Activated T-cell treated with anti-CD3 and anti-CD28 coated beads, Interleukin-2, amount 50 U/mL, for 1 hour (primary cell): ENCODE measurements at places on chromosomes 13 and 19.

DNA sequence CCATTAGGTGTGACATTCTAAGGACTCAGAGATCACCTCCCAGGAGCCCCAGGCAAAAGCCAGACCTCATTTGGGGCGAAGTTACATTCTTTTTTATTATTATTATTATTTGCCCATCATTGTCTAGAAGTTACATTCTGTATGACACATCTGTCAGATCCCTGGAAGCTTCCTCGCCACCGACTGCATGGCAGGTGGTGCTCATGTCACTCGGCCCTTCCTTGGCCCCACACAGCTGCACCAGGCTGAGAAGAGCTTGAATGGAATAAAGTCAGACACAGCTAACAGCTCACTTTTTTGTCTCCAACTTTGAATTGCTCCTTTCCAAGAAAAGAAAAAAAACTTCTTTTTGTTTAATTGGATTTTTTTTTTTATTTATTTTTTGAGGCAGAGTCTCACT is 41.4 kb upstream of the LDLR start:
- DNase-seq = no peak

- DNase-seq = no peak
Measured at GRCh38 chr19:38837656-38838121, 6.1 kb upstream of the ECH1 start.

GRCh38 chr13:36814465-36814864 is 4.6 kb upstream of the RFXAP start:
- no peak for DNase-seq

- DNase-seq = no peak
Measured at GRCh38 chr19:10881403-10882107, 10.2 kb downstream of the CARM1 start.

- DNase-seq = no peak
Measured at GRCh38 chr13:33015791-33016323, 366 bp upstream of the KL start.

- DNase-seq = no peak
Measured at GRCh38 chr13:46149272-46150133, 32.5 kb downstream of the LCP1 start.

DNA sequence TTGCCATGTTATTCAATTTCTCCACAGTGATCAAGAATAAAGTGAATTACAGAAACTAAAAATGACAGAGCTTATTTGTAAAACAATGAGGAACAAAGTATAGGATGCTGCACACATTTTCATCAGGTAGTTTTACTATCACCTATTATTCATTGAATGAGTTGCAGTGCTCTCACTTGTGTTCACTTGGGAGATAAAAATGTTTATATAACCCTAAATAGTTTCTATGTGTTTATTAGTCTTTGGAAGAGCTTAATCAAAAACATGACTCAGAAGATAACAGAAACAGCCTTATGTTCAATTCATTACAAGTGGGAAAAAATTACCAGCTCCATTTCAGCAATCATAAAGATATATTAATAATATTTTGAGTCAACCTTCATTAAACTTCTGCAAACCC is 796.2 kb downstream of the SLITRK1 start:
- DNase-seq = no peak

DNA sequence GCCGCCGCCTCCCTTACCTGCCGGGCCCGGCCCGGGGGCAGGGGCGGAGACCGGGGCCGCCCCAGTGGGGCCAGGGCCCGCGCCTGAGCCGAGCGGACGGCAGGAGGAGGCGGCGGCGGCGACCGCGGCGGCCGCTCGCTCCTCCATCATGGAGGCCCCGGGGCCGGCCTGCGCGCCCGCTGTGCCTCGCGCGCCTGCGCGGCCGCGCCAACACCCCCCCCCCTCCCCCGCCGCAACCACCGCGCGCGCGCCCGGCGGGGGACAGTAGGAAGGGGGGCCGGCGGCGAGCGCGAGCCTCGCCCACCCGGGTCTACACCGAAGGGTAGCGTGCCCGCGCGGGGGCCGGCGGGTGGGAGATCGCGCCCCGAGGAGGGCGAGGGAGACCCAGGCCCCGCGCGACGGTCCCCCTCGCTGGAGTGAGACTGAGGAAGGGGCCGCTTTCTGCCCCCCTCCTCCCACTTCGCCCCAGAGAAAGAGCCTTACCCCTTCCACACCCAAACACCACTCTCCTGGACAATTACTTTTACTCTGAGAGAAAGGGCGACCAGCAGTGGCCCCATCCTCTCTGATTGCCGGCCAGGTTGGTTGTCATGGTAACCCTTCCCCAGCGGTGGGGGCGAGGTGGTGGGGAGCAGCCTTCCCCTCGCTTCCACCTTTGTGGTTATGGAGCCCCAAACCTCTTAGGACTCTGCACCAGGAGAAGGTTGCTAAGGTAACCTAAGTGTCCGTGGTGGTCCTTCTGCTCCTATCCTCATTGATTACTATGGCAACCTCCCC is at the start of gene STRN4:
Gene STRN4, minus strand, starts transcription at position 170 of the 777 bp plus-strand sequence. Its CDS starts 20 bp downstream, at position 150.
- peak; percentile 72 for DNase-seq

DNA sequence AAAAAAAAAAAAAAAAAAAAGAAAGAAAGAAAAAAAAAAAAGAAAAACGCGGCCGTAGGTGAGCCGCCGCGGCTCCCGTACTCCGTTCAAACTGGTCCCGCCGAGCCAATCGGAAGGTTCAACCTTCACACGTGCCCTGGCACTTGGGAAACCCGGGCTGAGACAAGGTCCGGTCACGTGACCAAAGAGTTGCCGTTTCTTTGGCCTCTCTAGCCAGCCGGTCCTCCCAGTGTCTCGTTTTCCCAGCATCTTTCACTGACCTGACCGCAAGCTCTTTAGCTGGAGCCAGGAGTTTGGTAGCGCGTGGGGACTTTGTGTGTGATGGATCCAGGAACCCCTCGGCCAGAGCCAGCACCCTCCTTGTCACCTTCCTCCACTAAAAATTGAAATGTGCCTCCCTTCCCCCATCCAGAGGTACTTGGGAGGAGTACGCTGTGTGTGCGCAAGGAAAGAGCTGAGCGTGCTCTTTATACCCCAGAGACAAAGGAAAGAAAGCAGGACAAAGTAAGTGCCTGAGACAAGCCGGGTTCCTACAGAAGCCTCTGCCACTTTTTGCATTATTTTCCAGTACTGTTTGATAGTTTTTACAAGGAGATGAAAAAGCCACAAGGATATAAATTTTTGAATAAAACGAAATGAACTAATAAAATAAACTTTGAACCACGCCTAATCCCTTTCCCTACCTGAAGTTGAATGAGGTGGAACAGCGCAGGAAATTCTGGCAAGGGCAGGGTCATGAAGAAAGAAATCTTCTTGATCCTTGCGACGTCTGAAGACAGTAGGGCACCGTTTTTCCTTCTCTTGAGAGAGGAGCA is 959 bp downstream of the TNPO2 start:
- peak; percentile 85 for DNase-seq

GRCh38 chr19:4369109-4369887 is 25.9 kb downstream of the MPND start:
- DNase-seq = peak; percentile 61

DNA sequence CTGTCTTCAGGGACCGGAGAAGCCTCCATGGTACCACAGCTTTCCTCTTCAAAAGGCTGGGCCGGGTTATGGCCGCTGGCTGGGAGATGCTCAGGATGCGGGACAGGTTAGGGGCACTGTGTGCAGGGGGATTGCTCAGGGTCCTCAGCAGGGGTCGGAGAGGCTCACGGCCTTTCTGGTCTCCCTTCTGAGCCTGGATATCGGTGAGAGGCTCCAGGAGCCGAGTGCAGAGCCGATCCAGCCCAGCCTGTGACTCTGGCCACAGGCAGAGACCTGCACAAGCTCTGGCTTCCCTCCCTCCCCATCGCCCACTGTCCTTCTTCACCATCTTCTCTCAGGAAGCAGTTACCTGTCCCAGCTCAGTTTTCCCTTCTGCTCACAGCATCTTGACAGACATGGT is 306.0 kb downstream of the ZNF536 start:
- DNase-seq = no peak

DNA sequence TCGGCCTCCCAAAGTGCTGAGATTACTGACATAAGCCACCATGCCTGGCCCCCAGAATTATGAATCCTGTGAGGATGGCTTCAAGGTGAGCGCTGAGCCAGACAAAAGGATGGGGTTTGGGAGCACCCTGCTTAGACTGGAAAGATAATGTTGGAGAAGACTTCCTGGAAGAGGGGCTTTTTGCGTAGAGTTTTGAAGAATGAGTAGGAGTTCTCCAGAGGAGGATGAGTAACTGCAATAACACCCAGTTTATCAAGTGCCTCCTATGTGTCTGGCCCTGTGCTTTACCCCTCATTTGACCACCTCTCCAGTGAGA is 641 bp upstream of the GDF15 start:
- no peak for DNase-seq

DNA sequence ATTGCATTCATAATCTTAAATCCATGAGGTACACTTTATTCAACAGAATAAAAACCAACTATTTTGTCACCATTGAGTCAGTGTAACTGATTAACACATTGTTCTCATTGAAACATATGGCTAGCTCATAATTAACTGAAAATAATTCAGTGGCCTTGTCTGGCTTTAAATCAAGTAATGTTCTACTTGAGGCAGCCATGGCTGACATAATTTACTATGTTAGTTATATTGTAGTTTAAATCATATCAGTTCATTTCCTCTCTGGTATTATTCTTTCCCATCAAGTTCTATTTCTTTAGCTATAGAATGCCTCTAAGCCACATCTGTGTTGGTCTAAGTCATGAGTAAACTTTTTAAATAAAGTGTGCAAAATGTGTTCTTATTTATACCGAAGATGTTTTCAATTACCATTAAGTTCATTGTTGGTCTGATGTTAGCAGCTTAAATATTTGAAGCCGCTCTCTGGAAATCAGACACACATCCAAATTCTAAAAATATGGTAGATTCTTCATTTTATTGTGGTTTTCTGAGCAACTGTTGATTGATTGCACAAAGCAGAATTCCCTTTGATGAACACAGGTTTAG is 393.7 kb downstream of the GPC6 start:
- no peak for DNase-seq

DNA sequence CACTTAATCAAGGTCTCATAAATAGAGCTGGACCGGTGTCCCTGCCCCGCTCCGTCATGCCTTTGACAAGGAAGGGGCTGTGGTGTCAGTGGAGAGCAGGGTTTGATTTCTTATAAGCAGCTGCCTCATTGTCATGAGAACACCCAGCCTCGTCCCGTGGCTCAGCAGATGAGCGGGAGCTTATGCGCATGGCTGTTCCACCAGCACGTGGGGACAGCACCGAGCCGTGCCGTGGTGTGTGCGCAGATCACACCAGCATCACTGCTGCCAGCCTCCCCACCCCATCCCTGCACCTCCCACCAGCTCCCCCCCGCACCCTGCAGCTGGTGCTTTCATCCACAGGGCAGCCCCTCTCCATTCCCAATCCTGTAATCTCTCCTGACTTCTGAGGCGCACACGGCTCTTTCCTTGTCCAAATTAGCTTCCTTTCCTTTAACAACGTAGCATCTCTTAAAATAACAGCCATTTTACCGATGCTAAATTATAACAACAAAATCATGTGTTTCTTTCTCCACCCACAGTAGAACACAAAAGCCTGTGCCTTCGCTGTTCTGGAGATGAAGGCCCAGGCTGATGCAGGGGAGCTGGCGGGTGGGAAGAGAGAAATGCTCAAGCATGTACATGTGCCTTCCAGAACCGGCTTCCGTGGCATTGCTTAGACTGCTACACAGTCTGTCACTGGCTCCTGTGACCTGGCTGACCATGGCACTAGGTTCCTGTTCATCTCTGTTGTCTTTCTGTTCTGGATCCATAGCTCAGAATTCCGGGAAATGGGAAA is 96.8 kb downstream of the RAB20 start:
- no peak for DNase-seq

- DNase-seq = no peak
Measured at GRCh38 chr19:16168465-16169081, 4.8 kb downstream of the CIB3 start.

- no peak for DNase-seq
Measured at GRCh38 chr13:27917121-27917947, 2.5 kb upstream of the PDX1 start.

DNA sequence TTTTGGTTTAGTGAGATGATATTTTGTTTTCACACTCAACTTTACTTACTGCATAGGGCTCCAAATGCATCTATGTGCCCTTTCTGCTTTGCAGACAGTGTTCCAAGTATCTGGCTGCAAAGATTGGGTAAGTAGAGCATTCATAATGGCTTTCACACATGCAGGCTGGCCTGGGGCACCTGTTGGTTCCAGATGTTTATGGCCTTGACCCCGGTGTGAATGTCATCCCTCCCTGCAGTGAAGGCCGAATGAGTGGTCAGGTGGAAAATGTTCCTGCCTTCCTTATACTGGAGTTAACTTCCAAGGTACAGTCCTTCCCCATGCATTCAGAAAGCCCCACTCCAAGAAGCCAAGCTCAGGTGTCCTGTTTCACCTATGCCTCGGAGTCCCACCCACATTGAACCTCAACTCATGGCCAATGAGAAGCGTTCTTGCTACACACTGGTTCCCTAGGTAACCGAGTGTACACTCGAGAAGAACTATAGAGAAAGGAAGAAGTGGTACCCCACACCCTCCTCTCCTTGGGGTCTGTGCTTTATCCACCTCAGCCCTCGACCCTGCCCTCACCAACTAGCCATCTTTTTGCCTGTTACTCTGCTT is 23.0 kb upstream of the ZNF536 start:
- DNase-seq = no peak
